T-helper 17 cell (primary cell): ENCODE measurements at places on chromosomes 3 and 15. TPM values are rescaled to one million over a fixed set of nuclear protein-coding genes. Genes with fewer than 3 reads are reported as not detected.

Gene TMEM108
- total RNA-seq = 0.29 TPM

Gene PRICKLE2
- 0.21 TPM for total RNA-seq

Gene B3GNT5
- total RNA-seq = 1.6 TPM

Gene CDC25A
- 0.22 TPM for total RNA-seq

Gene COLQ
- total RNA-seq = 11.1 TPM

Gene SNX33
- total RNA-seq = 1.7 TPM

DNA sequence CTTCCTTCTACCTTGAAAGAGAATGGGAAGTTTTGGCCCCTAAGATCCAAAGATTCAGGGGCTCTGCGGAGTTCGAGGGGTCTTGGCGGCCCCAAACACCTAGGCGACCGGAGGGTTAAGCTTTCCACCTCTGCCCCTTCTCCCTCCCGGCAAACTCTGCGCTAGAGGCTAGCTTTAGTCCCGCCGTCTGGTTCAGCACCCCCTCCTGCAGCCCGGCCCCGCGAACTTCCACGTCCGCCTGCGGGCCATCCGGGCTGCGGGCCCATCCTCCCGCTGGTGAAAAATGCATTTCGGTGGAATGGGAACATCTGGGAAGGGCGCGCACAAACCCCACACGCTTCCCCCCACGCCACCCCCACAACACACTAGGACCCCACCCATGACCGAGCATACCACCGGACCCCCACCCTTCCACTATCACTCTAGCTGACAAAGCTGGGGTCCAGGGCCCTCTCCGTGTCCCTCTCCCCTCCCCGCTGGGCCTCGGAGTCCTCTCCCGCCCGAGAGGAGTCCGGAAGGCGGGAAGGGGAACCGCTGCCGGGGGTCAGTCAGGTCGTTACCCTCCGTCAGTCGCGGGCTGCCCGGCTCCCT lies 1.0 kb downstream of the SHOX2 start:
- DNase-seq = no peak
- H3K27ac ChIP-seq = peak overlapping the region; percentile 74
- H3K4me3 ChIP-seq = peak overlapping the region; percentile 92
- H3K36me3 ChIP-seq = peaks cover 10% of the 10 kb centered on the region
- H3K27me3 ChIP-seq = peaks cover 81% of the 10 kb centered on the region

DNA sequence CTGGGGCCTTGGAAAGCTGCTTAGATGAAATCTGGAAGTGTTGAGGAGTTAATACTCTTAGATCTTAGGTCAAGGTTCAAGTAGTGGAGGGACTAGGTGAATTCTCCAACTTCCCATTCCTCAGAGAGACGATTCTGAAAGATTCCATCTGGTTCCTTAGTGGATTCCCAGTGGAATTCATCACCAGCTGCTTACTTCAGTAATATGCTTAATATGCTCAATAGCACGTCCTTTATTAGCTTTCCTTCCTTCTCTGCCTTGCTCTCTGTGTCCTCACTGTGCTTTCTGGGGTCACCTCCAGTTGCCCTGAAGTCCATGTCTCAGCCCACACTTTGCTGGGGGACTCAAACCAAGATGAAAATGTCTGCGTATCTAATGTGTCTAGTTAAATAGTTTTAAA lies 31.0 kb downstream of the CEP63 start:
- peak overlapping the region; percentile 12 for H3K27ac ChIP-seq
- peaks cover 4% of the 10 kb centered on the region for H3K36me3 ChIP-seq
- no peak overlapping the region for H3K4me3 ChIP-seq
- DNase-seq = no peak

DNA sequence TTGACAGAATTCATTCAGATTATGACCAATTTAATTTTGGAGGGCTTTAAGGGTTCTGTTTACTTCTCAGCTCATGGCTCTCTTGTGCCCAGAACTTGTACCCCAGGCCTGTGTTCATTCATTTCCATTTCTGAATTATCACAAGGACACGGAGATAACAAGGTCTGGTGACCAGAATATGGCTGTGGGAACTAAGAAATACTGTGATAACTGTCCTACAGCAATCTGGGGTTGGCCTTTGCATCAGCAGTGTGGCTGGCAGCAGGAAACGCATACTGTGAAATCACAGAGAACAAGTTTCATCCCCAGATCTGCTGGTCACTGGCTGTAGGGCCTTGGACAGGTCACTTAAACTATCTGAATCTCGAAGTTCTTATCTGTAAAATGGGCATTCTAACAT lies 41.8 kb upstream of the TPM1 start:
- no peak for DNase-seq
- no peak overlapping the region for H3K4me3 ChIP-seq
- peaks cover 39% of the 10 kb centered on the region for H3K27me3 ChIP-seq
- H3K4me1 ChIP-seq = no peaks in the 10 kb centered on the region
- no peaks in the 10 kb centered on the region for H3K36me3 ChIP-seq

DNA sequence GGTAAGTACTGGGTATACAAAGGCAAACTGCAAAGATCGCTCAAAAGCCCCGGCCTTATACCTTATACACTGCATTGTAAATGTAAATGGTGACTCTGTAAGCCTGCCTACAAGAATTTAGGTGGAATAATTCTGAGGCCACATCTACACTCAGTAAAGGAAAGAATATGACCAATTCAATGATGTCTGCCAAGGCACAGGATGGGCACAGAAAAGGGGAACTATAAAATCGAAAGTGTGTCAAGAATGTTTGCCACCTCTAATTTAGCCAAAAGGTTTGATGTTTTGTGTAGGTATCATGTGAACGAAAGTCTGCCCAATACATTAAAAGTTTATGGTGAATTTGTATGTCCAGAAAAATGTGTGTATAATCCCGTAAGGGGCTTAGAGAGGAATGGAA lies 96.1 kb downstream of the FOXP1 start:
- peaks cover under 1% of the 10 kb centered on the region for H3K36me3 ChIP-seq
- peaks cover 50% of the 10 kb centered on the region for H3K4me1 ChIP-seq
- no peak for DNase-seq
- no peaks in the 10 kb centered on the region for H3K27me3 ChIP-seq
- peak overlapping the region; percentile 94 for H3K27ac ChIP-seq
- peak overlapping the region; percentile 77 for H3K4me3 ChIP-seq

DNA sequence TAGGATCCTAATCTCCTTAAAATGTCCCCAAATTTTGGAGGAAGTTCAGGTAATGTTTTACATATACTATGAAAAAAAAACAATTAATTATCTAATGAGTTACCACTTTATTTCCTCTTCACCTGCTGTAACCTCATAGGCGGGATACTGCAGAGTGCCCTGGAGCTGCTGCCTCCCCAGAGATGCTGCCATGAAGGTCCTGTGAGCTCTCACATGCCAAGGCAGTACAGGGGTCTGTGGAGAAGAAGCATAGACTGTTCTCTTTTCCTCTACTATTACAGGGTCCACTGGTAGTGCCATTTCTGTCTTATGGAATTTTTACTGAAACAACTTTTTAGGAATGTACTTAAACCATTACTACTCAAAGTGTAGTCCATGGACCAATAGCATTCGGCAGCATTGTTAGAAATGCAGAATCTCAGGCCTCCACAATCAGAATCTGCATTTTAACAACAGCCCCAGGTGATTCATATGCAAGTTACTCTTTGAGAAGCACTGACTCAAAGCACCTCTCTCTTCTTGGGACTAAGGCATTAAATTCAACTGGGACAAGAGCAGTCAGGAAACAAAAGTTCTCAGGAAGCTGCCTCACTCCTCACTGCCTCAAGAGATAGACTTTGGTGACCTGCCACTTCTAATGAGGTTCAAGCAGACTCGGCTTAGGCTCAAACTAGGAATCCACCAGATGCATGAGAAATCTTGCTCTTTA lies 30.3 kb upstream of the CPOX start:
- H3K27ac ChIP-seq = no peak overlapping the region
- H3K27me3 ChIP-seq = no peaks in the 10 kb centered on the region
- DNase-seq = no peak
- no peaks in the 10 kb centered on the region for H3K36me3 ChIP-seq
- no peak overlapping the region for H3K4me3 ChIP-seq
- H3K4me1 ChIP-seq = no peaks in the 10 kb centered on the region

DNA sequence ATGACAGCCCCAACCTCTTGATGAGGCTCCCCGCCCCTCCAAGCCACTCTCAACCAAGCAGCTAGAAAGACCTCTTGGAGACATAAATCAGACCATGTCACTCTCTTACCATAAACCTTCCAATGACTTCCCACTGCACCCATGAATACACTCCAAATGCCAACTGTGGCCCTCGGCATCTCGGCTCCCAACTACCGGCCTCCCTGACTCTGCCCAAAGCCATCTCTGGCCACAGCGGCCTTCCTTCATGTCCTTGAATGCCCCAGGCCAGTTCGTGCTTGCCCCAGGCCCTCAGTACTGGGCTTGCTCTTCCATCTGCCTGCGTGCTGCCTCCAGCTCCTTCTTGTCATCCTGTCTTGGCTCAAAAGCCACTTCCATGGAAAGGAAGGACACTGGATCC lies 32.0 kb downstream of the HCN4 start:
- no peak overlapping the region for H3K4me3 ChIP-seq
- H3K27ac ChIP-seq = no peak overlapping the region
- H3K27me3 ChIP-seq = peaks cover 7% of the 10 kb centered on the region
- DNase-seq = no peak

DNA sequence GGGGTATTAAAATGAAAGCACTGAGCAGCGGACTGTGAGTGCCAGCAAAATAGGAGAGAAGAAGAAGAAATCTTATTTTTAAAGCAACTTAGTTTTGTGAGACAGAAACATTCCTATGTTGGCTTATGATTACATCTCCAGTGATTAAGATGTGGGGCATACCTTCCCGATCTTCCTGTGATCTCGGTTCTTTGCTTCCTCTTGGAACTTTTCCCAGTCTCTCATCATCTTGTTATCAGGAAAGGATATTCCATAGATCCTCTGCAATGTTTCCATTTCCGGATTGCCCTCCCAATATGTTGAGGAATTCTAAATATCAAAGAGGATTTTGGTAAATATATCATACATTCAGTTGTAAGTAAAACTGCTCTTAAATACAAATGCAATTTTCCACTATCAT lies 22.2 kb downstream of the TARS3 start:
- no peak overlapping the region for H3K27ac ChIP-seq
- H3K4me3 ChIP-seq = no peak overlapping the region
- no peak for DNase-seq

DNA sequence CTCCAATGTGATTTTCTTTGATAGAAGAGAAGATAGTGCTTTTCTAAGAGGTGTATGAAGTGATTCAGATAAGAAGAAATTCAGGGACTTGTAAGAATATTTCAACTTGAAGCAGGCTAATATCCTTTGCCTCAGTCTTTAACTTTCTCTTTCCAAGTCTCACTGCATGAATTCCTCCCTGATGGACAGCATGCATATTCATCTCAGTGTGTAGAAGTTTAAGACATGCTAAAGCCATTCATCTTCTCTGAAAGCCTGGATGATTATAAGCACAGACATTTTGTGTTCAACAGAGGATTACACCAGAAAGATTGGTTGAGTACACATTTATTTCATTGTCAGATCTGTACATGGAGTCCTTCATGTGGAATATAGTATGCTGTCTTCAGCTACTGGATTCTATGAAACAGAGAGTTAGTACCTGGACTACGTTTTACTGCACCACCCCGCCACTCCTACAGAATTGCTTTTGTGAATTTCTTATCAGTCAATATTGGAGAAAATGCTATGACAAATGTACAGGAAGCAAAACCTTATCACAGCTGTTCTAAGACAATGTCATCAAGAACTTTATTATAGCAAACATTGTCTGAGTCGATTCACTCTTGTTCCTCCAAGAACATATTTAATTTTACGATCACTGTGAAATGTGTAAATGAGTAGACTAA lies 1346.1 kb downstream of the OTOL1 start:
- no peak overlapping the region for H3K4me3 ChIP-seq
- no peak overlapping the region for H3K27ac ChIP-seq
- H3K27me3 ChIP-seq = no peaks in the 10 kb centered on the region
- no peaks in the 10 kb centered on the region for H3K36me3 ChIP-seq
- H3K4me1 ChIP-seq = no peaks in the 10 kb centered on the region

DNA sequence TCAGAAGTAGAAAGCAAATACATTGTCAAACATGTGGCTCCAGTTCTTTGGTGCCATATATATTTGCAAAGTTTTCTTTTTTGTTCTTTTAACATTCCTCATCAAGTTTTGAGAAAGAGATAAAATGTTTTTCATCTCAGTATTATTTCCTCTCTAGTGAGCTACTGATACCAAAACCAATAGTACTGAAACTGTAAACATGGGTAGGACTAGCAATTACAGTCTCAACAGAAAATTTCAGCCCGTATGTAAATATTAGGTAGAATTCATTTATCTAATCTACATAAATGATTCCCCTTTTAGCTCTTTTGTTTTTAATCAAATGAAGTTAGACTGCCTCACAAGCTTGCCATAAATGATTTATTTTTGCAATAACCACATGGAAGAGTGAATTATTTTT lies 21.4 kb downstream of the SECISBP2L start:
- peak overlapping the region; percentile 51 for H3K27ac ChIP-seq
- H3K27me3 ChIP-seq = no peaks in the 10 kb centered on the region
- no peak overlapping the region for H3K4me3 ChIP-seq
- no peak for DNase-seq
- peaks cover 6% of the 10 kb centered on the region for H3K4me1 ChIP-seq
- peaks cover 8% of the 10 kb centered on the region for H3K36me3 ChIP-seq

DNA sequence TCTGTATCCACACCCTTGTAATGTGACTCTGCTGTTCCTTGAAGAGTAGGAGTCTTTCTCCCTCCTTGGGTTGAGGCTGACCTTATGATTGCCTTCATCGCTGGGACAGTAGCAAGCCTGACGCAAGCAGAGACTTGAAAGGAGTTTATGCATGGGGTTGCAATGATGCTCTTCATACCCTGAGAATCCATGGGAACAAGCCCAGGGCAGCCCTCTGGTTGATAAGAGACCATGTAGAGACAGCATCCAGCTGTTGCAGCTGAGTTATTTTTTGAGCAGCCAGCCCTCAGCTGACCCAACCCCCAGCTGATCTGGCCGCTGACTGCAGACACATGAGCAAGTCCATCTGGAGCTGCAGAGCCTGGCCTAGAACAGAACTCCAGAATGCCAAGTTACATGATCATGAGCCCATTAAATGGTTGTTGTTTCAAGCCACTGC lies 60.6 kb upstream of the ARNT2 start:
- no peaks in the 10 kb centered on the region for H3K4me1 ChIP-seq
- DNase-seq = no peak
- no peak overlapping the region for H3K4me3 ChIP-seq
- H3K27me3 ChIP-seq = peaks cover 70% of the 10 kb centered on the region
- H3K36me3 ChIP-seq = no peaks in the 10 kb centered on the region

DNA sequence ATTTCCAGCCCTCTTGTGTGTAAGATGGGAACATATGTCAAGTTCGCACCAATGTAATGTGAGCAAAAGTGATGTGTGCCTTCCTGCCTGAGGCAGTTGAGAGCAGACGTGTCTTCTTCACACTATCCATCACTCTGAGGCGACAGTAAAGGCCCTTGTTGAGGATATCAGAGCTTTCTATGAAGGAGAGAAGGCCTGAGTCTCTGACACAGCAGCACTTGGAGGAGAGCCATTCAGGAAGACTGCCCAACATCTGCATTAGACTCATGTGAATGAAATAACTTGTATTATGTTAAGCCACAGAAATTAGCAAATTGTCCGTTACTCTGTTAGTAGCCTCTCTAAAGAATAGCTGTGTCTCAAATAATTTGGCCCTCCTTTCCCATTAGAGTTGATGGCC lies 108.8 kb upstream of the CCDC54 start:
- no peaks in the 10 kb centered on the region for H3K36me3 ChIP-seq
- H3K4me1 ChIP-seq = peaks cover 6% of the 10 kb centered on the region
- DNase-seq = no peak
- H3K27ac ChIP-seq = peak overlapping the region; percentile 11
- no peak overlapping the region for H3K4me3 ChIP-seq
